Epithelial cell of proximal tubule (primary cell): ENCODE measurements at places on chromosomes 1 and 21.
A peak's percentile ranks its signal among the peaks of the same experiment; 100 is the strongest.

DNA sequence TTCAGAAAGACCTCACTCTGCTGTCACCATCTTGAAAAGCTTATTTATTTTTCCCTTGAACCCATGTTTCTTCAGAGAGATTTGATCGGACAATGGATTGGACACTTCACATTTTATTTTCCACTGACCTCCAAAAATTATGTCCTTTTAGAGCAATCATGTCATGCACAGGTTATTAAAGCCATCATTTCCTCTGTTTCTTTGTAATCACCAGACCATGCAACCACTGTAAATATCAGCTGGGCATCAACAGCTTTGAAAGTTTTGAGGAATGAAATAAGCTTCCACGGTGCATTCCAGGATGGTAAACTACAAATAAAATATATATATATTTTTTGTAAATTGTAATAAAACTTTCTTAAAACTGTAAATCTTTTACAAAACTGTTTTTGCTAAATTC lies 144.1 kb upstream of the ADAMTS5 start:
- no peak for DNase-seq

- DNase-seq: no peak
These were observed 65.4 kb downstream of the UBIAD1 start for GRCh38 chr1:11338284-11338924.

DNA sequence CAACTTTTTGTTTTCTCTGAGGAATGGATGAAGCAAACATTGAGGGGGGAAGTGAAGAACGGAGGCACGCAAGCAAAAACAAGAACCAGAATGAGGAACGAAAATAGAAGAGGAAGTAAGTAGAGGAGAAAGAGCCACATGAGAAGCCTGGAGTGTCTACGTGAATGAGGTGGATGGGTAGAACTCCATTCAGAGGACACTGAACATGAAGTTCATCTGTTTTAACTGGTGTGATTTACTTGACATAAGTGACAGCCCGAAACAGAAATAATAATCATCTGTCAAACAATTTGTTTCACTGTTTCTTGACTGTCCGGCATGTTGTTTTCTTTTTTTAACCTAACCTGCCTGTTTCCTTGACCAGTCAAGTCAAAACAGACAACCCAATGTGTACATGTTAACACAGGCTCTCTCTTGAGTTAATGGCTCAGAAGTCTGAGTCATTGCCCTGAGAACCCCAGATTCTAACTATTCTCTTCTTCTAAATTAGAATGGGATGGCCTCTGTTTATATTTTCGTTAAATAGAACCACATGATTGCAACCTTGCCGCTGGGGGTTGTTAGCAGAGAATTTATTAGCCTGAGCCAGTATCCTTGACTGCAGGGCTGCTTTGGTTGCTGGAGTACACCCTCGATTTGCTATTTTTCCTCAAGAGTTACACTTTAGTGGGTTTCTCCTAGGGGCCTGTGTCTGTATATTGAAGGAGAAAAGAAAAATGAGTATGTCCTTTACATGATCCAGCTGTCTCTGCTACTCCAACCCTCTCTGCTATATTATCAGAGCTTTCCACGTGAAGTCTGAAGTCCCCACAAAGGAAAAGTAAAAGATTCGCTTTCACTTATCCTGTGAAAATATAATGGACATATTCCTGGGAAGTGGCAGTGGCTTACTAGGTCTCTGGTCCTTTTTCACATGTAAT lies 151.7 kb downstream of the ZC3H11B start:
- DNase-seq: no peak

DNA sequence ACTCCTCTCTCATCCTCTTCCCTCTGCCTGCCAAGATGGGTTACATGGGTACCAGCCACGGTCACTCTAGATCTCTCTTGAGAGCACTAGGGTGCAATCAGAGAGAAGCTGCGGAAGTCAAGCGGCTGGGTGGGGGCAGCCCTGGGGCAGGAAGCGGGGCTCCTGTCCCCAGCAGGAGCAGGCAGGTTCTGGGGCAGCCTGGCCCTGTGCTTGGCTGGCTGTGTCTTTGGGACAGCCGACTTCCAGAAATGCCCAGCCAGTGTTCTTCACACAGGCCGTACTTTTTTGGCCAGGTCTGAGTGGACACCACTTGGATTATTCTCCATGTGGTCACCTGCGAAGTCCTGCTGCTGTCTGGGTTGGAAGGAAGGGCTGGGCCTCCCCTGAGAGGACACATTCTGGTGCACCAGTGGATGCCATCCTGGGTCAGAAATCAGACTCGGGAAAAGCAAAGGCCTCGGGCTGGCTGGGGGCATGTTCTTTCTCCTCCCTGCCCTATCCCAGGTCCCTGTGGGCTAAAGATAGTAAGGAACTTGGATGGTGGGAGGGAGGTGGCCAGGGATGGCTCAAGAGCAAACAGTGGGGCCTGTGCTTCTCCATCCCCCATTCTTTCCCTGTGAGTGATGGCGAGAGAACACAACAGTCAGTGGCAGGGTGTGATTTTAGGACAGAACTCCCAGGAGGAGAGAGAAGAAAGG lies 93.7 kb downstream of the ITPKB start:
- no peak for DNase-seq

DNA sequence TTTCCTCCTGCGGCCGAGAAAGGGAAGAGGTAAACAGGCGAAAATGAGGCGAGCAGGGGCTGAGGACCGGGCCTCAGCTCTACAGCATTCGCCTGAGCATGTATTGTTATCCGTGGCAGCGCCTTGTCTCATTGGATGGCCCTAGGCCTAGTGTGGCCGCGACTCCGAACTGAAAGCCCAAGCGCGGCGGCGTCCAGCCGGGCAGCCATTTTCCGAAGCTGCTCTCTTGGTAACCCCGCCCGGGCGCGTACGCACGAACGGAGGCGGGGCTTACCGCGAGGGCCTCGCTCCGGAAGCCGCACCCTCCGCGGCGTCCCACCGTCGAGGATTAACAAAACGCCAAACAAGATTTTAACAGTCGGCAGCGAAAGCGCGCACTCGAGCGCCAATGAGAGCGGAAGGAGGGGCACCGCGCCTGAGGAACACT lies 797 bp upstream of the USP1 start:
- no peak for DNase-seq

GRCh38 chr1:209103092-209103491 lies 480.4 kb upstream of the CAMK1G start:
- DNase-seq: no peak

DNA sequence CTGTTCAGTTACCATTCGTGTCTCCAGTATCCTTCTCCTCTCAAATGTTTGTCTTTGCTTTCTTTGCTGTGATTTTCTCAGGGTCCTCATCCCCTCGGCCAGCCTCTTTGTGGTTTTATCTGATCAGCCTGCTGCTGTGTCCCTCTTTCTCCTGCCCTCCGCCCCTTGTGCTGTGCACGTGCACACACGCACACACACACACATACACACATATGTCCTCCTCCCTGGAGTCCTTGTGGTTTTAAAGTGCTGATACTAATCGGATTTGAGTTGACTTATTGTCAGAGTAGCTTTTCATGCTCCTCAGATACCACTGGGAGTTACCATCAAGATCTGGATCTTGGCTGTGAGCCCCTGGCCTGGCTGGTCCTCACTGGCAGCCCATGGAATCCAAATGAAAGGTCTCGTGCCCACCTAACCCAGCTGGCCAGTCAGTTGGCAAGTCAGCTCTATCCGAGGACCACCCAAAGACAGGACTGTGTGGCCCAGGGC lies 34.1 kb downstream of the QSOX1 start:
- DNase-seq: no peak

GRCh38 chr1:180632326-180633056 lies 669 bp downstream of the XPR1 start:
- no peak for DNase-seq

- DNase-seq: peak; percentile 19
These were observed 71.2 kb upstream of the NBPF3 start for GRCh38 chr1:21368515-21369289.

DNA sequence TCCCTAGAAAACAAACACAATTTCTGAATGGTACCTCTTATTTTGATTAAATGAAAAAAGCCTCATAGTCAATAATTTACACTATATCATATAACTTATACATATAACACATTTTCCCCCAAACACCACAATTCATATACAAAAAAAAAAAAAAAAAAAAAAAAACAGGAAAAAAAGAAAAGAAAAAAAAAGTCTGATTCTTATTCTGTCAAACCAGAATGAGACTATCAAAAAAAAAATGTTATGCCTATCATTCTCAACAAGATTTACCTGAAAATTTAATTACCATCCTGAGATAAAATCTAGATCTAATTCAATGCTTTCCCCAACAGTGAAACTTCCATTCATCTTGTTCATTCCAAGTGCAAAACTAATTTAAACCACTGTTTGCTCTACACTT lies 86.8 kb downstream of the PCNX2 start:
- DNase-seq: no peak

DNA sequence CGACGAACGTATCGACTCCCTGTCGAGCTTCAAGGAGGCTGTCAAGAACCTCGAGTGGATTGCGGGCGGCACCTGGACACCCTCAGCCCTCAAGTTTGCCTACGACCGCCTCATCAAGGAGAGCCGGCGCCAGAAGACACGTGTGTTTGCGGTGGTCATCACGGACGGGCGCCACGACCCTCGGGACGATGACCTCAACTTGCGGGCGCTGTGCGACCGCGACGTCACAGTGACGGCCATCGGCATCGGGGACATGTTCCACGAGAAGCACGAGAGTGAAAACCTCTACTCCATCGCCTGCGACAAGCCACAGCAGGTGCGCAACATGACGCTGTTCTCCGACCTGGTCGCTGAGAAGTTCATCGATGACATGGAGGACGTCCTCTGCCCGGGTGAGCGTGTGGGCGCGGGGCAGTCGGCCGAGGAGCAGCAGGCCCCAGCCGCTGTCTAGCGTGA lies 28.0 kb downstream of the COL6A2 start:
- no peak for DNase-seq

- no peak for DNase-seq
These were observed 259.6 kb upstream of the ST6GALNAC5 start for GRCh38 chr1:76607717-76608116.

- DNase-seq: no peak
These were observed 15.7 kb upstream of the TMEM51 start for GRCh38 chr1:15137809-15138208.

- no peak for DNase-seq
These were observed 32.4 kb upstream of the BSDC1 start for GRCh38 chr1:32426489-32427255.

DNA sequence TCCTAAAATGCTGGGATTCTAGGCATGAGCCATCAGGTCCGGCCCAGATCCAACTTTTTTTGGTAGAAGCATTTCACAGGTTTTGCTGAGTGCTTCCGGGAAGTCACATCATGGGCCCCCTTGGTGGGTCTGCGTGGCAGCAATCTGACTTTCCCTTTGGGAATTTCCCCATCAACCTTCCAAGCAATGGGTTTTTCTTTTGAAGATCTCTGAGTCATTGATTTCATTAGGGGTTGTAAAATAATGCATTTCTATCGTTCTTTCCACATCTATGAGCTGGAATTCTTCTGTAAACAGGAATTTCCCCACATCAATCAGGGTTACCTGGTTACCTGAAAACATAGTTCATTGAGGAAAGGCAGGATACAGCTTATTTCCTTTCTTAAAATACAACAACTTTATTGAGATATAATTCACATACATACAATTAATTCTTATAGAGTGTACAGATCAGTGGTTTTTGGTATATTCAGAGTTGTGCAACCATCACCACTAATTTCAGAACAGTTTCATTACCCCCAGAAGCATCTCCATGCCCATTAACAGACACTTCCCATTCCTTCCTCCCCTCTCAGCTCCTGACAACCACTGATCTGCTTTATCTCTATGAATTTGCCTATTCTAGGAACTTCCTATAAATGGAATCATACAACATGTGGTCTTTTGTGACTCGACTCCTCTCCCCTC lies 9.9 kb upstream of the ZBTB17 start:
- peak; percentile 56 for DNase-seq

- no peak for DNase-seq
These were observed at the start of gene SDC3 for GRCh38 chr1:30908696-30909364. TSS of gene SDC3 (minus strand) at chr1:30908758. CDS start at chr1:30908586, 172 bp downstream.

DNA sequence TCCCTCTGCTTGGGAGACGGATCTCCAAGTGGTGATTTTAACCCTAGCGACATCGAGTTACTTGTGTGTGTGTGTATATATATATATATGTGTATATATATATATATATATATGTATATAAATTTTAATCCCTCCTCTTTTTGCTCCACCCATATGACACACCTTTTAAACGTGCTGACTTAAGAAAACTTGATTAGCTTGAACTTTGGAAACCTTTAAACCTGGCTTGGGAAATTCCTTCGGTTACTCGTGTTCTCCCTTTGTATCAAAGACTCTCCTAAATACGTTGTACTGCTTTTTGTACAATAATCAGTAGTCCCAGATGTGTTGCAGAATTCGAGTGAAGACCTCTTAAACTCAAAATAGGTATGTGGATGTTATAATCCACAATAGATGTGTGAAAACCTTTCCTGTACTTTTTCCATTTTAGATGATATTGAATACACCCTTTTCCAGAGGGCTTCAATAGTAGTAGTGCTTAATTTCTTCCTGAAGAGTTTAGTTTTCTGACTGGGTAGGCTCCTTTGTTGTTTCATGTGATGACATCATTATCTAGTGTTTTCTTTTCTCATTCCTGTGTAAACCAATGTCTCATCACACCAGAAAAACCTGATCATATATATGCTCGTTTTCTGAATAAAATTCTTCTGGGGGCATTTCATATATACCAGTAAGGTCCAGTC lies 1.4 kb downstream of the RNF11 start:
- peak; percentile 37 for DNase-seq

DNA sequence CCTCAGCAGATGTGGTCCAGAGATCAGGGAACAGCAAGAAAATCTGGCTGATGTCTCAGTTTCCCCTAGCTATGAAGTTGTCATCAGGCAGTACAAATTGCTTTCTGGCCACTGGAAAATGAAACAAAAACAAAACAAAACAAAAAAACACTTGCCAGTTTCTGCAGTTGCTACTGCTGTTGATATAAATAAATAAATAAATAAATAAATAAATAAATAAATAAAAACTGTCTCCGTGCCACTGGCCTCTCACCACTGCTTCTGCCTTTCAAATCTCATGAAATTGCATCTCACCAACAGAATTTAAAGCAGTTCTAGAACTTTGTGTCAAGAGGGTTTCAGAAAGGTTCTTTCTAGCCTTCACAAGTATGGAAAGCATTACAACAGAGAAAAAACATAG lies 62.9 kb downstream of the C1orf87 start:
- no peak for DNase-seq

DNA sequence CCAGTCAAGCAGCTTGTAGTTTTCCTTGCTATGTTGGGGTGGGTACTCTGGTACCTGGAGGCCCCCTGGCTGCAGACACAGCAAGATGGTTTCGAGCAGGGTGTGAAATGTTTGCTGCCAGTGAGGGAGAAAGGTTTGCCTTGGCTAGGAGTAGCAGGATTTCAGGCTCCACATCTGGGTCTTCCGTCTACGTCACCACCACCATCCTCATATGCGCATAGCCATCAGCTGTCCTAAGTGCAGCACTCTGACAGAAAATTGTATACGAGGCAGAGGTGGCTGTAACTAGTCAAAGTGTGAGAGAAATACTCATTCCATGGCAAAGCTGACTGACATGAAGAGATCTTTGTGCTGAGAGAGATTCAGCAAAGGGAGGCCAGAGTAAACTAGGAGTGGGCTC lies 212.6 kb downstream of the NFIA start:
- no peak for DNase-seq

- no peak for DNase-seq
These were observed 234.0 kb upstream of the IRF2BP2 start for GRCh38 chr1:234843946-234844345.

GRCh38 chr1:192266645-192267044 lies 50.1 kb upstream of the RGS21 start:
- DNase-seq: no peak

GRCh38 chr21:43861706-43862105 lies 3.3 kb upstream of the AGPAT3 start:
- DNase-seq: no peak
